Activated B cell treated with CpG ODN at 0.5 μM for 24 hours (primary cell): ENCODE measurements at places on chromosomes 11 and 22.

GRCh38 chr22:29336751-29337490 is 21.4 kb upstream of the RASL10A start:
- no peak for DNase-seq

DNA sequence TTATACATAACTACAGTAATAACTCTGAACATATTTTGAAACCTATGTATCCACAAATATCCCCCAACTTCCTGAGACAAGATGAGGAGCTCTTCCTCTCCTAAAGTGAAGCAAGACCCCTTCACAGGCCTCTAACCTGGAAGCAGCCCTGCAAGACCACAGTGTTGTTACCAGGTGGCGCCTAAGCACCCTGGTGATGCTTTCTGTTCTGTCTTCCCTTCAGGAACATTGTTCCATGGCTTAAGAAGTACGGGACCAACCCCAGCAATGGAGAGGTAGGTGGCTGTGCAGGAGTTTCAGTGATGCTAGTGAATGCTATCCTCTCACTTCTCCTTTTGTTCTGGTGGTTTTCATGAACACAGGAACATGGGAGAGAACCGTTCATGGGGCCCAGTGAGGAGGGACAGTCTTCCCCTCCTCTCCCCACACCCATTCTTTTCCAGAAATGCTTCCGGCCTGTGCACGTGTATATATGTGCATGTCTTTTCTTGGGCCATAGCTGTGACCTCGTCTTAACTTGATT is 6.4 kb downstream of the PPIL2 start:
- DNase-seq = no peak

DNA sequence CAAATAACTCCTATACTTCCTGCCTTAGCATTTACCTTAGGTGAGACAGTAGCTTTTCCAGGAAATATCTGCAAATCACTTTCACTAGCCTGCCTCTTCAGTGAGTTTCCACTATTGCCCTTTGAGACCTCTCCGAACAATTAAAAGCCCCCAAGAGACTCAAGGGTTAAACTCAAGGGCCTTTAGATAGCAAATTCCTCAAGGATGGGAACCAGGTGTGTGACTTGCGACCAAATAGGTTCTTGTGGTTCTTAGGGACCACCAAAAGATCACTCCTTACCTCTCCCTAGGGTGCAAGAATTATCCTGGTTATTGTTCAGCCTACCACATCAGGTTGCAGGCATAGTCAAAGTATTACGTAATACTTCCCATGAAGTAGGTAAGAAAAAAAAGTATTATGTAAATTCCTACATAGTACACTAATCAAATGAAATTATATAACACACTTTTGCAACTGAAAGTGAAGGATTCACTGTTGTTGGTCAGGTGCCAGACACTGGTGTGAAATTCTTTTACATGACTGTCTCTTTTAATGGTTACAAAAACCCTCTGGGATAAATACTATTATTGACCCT is 1.4 kb upstream of the RDX start:
- no peak for DNase-seq

DNA sequence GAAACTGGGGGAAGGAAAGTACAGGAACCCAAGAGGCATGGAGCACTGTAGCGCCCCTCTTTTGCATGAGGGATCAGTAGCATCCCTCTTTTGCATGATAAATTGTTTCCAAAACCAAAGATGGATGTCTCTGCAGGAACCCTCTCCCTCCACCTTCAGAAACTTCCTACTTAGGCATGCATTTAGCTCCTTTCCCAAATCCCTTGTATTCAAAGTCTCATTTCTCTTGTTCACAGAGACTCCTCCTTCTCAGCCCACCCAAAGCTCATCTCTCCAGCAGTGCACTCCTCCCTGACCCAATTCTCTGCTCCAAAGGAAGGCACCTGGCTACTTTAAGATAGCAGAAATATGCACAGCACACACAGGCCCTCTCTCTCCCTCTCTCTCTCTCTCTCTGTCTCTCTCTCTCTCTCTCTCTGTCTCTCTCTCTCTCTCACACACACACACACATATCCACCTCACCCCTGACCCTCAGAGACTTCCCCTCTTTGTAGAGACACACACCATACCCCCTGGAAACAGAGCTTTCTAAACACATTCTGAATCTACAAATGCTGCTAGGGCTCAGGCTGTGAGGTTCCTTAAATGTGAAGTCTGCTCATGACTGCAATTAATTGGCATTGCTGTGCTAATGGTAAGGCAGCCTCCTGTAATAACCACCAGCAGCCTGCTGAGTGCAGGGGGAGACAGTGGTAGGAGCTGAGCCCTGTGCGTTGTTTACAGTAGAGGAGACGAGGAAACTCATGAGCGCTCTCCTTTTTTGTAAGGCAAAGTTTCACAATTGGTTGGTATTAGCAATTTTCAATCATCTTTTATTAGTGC is 519.6 kb downstream of the NTM start:
- DNase-seq = no peak

GRCh38 chr11:126121296-126121695 is 58.6 kb upstream of the CDON start:
- no peak for DNase-seq

DNA sequence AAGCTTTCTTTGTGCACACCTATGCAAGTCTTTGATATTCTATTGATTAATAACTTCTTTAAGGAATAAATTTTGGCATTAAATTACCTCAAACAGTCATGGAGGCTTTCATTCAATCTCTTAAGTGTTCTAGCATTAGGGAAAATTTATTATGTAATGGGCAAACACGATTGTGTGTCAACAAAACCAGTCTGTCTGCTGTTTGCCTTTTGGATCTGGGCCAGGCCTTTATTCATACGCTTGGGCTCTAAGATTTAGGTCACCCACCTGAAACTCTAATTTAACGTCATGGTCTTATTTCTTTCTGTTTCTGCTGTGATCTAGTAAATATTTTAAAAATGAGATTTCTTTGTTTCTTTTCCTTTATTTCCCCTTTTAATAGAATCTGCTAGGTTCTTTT is 1270.6 kb downstream of the LRRC4C start:
- DNase-seq = no peak

DNA sequence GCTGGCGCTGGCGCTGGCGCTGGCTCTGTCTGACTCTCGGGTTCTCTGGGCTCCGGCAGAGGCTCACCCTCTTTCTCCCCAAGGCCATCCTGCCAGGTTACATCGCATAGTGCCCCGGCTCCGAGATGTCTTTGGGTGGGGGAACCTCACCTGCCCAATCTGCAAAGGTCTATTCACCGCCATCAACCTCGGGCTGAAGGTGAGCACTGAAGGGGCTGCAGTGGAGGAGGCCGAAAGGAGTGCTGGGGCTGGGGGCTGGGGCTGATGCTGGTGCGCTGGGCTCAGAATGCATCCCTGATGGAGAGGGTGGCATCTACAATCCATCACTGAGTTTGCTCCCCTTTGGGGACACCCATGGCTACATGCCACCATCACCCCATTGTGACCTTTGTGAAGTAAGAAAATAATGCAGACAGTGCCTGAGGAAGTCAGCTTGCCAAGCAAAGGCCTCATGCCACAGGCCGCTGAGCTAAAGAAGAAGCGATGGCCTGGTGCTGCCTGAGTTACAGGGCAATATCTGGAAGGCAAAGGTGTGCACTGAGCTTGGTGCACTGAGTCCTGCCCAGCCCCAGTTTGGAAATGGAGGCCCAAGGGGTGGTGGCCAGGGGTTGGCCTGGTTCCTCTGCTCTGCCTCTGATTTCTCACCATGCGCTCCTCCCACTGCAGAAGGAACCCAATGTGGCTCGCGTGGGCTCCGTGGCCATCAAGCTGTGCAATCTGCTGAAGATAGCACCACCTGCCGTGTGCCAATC is 620 bp downstream of the SMPD1 start:
- no peak for DNase-seq

DNA sequence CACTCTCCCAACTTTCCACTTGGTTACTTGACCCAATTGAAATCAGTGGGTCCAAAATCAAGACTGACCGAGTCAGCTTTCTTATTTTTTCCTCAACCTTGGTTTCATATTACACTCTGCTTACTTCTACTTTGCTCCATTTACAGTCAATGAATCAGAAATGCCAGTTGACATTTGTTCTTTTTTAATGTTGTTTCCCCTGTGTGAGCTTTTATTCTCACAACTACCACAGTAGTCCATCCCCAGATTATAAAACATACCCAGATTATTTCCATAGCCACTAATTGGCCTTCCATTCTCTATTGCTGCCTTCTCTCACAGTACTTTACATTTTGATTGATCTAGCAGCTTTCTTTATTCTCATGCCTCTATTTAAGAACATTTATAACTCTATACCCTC is 50.0 kb downstream of the DNAJC24 start:
- DNase-seq = no peak

DNA sequence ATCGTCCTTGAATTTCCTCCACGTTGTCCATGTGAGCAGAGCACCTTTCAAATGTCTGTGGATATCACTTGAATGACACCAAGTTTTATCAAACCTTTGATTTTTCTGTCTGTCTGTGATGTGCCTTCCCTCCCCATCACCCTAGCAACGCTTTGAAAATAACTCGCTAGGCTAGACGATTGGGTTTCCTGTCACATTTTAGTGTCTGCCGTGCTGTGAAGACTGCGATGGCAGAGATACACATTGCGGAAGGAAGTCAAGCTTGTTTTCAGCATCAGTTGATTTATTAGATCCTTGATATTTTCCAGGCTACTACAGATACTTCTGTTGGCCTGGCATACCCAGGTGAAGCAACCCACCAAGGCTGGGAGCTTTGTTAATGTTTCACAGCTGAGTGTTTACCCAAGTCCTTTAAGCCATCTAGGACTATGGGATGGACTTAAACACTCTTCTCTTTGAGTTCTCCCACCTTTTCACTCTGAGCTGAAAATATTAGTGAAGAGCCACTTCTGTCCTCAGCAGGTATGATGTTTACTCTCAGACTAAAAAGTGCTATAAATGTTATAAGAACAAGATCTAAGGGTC is 93.6 kb upstream of the CD44 start:
- DNase-seq = peak; percentile 39

DNA sequence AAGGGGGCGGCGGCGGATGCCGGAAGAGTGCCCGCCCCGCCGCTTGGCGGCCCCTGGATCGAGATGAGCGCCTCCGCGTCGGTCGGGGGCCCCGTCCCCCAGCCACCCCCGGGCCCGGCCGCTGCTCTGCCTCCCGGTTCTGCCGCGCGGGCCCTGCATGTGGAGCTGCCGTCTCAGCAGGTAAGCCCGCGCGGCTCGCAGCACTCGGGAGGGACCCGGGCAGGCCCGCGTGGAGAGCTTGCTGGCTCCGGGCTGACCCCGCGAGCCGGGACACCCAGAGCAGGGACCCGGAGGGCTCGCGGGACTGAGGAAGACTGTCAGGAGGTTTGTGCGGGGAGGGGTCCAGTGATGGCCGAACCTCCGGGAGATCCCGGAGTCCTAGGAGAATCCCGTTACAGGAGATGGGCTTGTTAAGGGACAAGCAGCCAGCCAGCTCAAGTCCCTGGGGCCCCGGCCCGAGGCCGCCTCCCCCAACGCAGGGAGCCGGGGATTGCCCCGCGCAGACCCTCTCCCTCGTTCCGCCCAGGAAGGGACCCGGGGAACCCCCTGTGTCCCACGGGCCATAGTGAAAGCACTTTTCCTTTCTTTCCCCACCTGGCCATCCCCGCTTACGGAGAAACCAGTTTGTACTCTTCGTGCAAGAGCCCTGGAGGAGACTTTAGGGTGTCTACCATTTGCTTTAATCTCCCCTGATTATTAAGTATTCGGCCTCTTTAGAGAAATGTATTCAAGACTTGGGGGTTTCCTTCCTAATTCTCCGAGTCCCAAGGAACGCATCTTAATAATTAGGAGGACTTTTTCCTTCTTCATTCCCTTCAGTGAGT is 547 bp downstream of the UVRAG start:
- DNase-seq = peak; percentile 65

DNA sequence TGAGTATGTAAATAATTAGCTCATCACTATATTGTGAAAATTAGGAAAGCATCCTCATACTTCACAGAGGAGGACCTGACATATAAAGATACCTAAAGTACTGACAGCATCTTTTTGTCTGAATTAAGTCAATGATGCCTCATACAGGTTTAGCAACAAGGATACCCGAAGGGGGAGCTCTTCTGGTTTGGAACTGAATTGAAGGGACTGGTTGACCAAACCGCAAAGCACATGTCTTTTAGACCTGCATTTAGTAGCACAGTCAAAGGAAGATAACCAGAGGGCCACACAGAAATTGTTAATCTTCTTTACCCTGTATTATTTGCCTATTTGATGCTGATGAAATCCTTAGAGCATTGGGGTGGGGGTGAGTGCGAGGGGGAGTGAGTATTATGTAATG is 12.9 kb upstream of the WT1 start:
- no peak for DNase-seq

GRCh38 chr22:48718818-48719500 is 1108.7 kb downstream of the BRD1 start:
- no peak for DNase-seq

GRCh38 chr11:130454491-130455252 is 6.2 kb downstream of the ADAMTS15 start:
- no peak for DNase-seq

DNA sequence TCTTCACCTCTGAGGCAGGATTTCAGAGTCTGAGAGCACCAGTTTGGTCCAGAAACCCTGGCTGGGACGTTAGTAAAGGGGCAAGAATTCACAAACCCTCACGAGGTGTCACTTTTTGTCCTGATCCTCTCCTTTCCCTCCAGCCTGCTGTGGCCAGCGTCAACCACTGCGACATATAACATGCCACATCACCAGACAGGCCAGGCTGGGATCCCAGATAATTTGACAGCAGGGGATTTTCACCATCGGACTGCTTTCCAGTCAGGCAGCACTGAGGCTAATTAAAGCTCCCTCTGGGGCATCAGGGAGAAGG is 36.8 kb upstream of the RBFOX2 start:
- DNase-seq = no peak

DNA sequence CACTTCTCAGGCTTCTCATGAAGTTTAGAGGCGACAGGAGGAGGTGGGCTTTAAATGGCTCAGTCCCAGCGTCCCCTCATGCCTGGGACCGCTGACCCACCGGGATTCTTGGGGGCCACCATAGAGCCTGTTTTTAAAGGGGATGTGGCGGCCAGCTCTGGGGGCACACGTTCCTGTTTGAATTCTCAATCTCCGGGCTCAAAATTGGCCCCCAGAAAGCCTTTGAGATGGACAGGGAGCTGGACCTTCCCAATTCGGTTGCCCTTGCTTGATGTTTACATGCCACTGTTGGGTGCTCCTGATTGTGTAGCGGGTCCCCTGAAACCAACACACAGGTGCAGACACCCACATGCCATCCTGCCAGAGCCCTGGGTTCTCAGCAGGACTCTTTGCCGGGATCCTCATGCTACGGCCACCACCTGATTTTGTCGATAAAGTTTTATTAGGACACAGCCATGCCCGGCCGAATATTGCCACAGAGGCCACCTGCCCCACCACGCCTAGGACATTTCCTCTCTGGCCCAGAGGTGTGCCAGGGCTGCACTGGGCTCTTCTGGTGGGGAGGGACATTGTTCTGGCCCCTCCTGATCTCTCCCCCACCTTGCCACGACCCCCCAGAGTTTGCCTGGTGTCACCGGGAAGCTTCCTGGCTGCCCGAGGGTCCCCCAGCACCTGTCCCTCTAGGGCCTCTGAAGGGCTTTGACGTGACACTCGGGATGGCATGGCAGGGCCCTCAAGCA is 71.6 kb downstream of the KCNQ1 start:
- no peak for DNase-seq

DNA sequence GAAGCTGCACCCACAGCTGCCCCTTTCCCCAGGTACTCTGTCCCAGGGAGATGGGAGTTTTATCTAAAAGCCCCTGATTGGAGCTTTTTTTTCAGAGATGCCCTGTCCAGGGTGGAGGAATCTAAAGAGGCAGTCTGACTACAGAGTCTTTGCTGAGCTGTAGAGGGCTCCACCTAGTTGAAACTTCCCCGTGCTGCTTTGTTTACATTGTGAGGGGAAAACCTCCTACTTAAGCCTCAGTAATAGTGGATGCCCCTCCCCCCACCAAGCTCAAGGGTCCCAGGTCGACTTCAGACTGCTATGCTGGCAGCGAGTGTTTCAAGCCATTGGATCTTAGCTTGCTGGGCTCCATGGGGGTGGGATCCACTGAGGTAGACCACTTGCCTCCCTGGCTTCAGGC is 470.1 kb upstream of the LARGE1 start:
- DNase-seq = no peak
